Activated CD8-positive, alpha-beta memory T cell treated with anti-CD3 and anti-CD28 coated beads for 4 hours (primary cell): ENCODE measurements at places on chromosomes 11 and 22.
A peak's percentile ranks its signal among the peaks of the same experiment; 100 is the strongest.

- no peak for DNase-seq
Observed at GRCh38 chr22:37324340-37325038, 42.2 kb downstream of the CYTH4 start.

DNA sequence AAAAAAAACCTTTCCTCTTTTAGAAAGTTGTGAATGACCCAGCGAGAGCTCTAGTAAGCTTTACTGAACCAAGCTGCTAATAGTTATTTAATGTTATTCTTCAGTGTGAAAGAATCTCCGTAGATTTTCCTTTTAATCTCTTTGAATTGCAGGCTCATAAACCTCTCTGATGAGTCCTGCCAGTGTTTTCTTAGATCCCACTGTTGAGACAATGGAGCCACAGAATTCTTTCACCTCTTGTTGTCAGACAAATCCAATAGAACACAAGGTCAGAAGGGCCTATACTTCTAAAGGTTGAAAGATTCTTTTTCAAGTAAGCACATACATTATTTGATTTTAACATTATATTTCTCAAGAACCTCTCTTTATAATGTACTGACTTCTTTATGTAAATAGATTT, 52.2 kb downstream of the DNAJC24 start:
- no peak for DNase-seq

- no peak for DNase-seq
Observed at GRCh38 chr11:45182902-45183301, 36.5 kb downstream of the PRDM11 start.

DNA sequence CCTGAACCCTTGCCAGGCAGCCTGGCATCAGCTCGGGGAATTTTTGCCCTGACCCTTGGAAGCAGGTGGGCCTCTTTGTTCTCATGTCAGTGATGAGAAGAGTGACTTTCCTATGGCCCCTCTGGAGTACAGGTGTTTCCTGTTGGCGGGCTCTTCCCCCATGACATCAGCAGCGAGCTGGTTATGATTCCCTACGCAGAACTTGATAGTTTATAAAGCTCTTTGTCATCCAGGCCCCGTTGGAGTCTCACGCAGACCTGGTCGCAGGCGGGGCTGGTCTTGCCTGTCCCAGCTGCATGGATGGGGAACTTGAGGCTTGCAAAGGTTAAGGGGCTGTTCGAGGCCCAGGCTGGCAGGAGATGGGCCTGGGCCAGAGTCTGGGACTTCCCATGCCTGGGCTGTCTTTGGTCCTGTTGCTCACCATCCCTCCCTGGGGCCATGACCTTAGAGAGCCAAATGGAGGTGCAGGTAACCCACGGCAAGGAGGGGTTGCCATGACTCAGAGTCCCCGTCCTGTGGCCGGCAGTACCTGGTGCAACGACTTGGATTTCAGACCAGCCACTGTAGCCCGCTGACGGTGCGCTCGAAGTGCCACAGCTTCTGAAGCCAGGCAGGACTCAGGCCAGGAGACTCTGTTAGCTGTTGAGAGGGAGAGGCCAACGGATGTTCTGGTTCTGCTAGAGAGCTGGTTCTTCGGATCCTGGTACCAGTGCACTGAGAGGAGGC, 45.9 kb upstream of the PPP6R3 start:
- DNase-seq: no peak

DNA sequence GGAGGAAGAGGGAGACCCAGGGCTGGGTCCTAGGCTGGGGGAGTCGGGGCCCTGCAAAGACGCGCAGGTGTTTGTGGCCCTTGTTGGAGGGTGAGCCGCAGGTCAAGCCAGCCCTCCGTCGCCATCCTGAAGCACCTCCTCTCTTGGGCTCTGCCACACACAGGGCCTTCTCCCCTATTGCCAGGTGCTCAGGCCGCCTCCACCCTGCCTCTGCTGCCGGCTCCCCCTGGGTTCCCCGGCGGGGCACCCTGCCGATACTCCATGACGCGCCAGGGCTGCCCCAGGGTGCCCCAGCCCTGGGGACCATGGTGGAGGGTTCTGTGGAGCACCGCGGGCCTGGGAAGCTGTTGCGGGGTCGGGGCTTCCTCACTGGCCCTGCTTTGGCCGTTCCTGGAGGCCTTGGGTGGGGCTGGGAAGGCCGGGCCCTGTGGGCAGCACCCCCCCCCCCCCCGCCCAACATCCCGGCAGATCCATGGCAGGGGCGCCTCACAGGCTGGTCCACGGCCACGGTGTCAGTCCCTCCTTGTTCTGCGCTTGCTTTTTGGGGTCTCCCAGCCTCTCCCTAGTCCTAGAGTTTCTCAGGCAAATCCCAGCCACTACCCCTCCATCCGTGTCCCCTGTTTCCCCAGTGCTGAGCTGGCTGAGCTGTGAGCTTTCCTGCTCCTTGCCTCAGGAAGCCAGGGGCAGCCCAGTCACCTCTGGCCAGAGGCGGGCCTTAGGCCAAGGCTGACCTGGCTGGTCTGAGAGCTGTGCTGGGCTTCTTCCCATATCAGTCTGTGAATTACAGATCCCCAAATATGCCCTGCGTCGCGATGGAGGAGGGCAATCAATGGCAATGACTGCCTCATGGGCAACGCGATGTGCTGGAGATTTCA, 2.3 kb upstream of the ADORA2A start:
- DNase-seq: no peak

GRCh38 chr11:43278193-43278956, 33.4 kb upstream of the API5 start:
- no peak for DNase-seq

DNA sequence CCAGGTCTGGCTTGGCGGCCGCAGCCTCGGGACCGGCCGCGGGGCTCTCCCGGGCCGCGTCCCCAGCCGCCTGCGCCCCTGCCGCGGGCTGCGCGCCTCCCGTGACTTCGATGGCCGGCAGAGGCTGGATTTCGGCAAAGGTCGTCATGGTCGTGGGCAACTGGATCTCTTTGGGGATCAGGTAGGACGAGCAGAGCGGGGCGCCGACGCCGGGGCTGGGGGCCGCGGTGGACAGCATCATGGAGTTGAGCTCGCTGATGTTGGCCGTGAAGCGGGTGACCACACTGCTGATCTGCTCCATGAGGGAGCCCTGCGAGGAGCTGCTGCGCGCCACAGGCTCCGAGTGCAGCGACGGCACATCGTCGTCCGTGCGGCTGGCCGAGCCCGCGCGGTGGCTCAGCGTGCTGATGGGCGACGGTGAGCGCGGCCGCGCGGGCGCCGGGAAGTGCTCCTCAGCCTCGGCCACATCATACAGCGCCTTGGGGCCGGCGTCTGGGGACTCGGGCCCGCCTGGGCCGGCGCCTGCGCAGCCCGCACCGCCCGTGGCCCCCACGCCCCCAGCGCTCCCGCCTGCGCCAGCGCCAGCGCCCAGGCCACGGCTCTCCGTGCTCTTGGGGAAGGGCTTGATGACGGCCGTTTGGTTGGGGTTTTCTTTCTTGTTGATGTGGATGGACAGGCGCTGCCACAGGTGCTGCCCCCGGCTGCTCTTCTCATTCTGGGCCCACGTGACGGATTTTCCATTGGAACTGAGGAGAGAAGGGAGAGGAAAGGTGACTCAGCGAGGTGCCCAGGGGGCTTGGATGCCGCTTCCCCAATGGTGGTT, 171.4 kb upstream of the CTSC start:
- DNase-seq: no peak

- no peak for DNase-seq
Observed at GRCh38 chr22:50516068-50516467, 8.0 kb downstream of the NCAPH2 start.

GRCh38 chr11:108790501-108791299, 125.8 kb downstream of the DDX10 start:
- no peak for DNase-seq

DNA sequence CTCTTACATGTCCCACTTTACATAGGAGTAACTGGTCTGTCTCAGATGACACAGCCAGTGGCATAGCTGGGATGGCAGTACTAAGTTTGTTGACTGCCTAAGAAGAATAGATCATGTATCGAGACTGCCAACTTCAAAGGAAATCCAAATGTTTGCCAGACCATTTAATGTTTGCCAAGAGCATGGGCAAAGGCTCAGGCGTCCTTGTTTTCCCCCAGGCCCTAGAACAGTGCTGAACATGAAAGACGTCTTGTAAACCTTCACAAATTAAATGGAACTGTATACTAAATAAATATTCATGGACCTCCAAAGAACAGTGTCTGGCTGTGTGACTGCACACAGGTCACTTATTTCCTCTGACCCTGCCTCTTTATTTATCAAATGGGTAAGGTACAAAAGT, 234.7 kb upstream of the CCDC90B start:
- DNase-seq: no peak

- no peak for DNase-seq
Observed at GRCh38 chr11:96324912-96325311, 18.1 kb downstream of the MAML2 start.

GRCh38 chr11:102121329-102121728, 11.1 kb downstream of the YAP1 start:
- no peak for DNase-seq

DNA sequence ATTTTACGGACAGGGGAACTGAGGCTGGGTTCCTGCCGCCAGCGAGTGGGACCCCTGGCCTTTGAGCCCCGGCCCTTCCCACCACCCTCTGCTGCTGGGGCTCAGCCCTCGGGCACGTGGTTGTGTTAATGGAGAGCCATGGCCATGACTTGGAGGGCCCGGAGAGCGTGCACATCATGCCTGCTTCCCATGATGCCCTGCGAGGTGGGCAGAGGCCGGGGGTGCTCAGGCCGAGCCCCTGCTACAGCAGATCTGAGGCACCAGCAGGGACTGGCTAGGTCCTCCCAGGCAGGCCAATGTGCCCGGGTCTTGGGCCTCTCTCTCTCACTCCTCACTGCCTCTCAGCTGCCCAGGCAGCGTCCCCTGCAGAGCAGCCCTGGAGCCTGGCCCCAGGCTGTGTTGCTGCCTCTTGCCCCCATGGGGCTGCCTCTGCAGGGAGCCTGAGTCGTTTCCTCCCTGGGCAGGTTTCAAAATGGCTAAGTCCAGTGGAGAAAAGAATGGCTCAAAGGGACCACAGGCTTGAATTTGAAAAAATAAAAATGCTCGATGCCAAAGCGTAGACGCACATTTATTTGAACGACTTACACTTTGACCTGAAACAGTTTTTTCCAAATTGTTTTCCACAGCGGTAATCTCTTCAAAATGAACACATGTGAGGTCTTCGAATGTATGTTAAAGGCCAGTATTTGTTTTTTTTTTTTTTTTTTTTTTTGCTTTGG, 72.6 kb upstream of the CLDN5 start:
- DNase-seq: no peak

GRCh38 chr22:36938028-36938425, 24.6 kb downstream of the CSF2RB start:
- no peak for DNase-seq

DNA sequence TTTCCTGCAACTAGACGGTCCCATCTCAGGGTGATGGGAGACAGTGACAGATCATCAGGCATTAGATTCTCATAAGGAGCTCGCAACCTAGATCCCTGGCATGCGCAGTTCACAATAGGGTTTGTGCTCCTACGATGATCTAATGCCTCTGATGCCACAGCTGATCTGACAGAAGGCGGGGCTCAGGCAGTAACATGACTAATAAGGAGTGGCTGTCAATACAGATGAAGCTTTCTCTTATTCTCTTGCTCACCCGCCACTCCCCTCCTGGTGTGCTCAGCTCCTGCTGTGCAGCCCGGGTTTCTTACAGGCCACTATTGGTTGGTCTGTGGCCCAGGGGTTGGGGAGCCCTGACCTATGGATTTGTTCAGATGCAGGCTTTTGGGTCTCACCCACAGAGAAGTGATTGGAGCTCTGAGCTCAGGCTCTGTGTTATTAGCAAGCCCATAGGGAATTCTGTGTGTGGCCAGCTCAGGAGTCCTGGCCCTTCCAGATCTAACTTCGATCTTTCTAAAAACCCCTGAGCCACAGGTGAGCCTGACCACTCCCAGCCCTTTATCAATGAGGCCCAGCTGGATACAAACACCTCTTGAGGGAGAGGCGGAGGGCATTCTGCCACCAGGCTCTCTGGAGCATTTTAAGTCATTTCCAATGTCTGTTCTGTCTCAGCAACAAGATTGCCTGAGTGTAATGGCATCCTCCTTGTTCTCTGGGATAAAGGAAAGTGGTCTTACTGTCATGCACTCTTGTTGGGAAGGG, 351.8 kb downstream of the BUD13 start:
- no peak for DNase-seq

DNA sequence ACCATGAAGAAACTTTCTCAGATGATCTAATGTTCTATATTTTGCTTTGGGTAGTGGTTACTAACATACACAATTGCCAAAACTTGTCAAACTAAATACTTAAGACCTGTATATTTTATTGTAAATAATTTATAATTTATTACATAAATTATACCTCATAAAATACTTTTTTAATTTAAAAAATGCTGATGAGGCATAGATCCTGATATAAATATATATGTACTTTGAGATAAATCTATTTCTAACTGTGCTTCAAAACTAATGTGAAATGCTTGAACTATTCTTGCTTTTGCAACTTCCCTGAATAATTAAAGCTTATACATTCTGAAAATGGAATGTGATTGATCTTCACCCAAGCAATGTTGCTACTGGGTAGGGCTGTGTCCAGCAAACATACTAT, 568.8 kb downstream of the INSC start:
- DNase-seq: no peak

GRCh38 chr11:66126808-66127555, 56.9 kb downstream of the PACS1 start:
- DNase-seq: peak; percentile 48

DNA sequence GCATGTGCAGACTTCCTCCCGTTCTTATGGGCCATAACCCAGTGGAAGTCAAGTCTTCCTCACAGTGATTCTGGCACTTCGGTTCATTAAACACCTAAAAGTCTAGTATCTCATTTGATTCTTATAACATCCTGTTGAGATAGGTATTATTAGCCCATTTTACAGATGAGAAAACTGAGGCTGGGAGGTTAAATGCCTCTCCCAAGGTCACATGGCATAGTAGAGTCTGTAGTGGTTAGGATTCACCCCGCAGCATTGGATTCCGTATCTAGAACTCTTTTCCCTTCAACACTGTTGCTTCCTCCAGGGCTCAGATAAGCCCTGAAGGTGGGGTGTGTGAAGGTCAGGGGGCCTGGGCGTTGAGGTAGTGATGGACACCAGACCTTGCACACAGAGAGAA, 3.4 kb downstream of the GPHA2 start:
- no peak for DNase-seq

DNA sequence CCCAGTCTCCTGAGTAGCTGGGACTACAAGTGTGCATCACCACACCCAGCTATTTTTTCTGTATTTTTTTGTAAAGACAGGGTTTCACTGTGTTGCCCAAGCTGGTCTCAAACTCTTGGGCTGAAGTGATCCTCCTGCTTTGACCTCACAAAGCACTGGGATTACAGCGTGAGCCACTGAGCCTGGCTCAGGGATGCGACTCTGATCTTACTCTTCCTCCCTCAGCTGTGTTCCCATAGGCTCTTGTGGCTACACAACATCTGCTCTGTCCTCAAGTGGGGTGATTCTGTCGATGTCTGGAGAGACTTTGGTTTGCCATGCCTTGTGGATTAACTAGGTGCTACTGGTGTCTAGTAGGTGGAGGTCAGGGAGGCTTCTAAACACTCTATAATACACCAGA, 127.0 kb upstream of the SERPIND1 start:
- no peak for DNase-seq

DNA sequence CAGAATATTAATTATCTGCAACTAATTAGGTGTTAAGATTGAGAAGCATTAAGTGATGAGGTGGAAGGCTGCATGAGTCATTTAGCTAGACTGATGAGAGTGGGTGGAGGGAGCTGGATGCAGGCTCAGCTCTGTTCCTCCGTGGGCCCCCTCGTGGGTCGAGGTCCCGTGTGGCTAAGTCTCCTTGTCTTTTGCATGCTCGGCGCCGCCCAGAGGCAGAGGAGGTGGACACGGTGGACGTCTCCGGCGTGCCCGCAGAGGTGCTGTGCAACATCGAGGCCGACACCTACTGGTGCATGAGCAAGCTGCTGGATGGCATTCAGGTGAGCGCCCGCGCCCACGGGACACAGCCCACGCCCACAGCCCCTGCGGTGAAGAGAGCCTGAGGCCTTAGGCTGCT, 211.6 kb downstream of the TBC1D22A start:
- DNase-seq: no peak
